ENCODE measurements at places on chromosomes 6 and 20.

- no peak for DNase-seq
These were observed 499.9 kb downstream of the TFAP2A start for GRCh38 chr6:9914951-9915350.

DNA sequence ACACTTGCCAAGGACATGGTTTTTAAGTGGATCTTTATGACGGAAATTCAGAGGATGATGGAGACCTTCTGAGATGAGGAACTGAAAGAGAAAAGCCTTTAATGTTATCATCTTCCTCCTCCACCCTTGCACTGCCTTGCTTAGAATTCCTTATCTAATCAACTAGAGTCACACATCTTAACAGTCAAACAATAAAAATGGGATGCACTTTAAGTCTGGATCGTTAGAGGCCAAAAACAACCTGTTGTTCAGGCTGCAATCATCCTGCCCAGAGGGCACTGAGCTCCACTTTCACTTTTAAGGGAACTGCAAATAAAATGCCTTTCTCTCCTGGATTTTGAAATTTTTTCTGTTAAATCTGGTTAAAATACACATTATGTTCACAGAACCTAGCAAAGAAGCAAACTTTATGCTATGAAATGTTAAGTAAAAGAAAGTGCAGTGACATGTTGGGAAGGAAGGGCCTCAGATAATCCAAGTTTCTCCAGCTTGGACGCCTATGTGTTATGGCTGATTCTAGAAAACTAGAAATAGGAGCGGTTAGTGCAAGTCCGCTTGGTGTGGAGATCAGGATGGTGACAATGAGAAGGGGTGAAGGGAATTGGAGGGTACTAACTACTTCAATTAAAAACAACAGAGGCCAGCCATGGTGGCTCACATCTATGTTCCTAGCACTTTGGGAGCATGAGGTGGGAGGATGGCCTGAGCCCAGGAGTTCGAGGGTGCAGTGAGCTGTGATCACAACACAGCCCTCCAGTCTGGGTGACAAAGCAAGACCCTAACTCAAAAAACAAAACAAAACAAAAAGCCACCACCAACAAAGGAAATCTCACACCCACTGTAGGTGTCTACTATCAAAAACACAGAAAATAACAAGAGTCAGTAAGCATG is 66.4 kb upstream of the KIF13A start:
- DNase-seq = no peak

GRCh38 chr20:58956078-58956477 is 25.0 kb upstream of the NELFCD start:
- DNase-seq = no peak

- no peak for DNase-seq
These were observed 110.6 kb downstream of the MAP7 start for GRCh38 chr6:136439514-136440190.

- DNase-seq = no peak
These were observed 316.2 kb downstream of the DHX35 start for GRCh38 chr20:39278230-39278788.

GRCh38 chr20:62143957-62144825 is 622 bp downstream of the SS18L1 start:
- peak; percentile 95 for DNase-seq

- DNase-seq = no peak
These were observed 1.2 kb downstream of the SAYSD1 start for GRCh38 chr6:39113788-39114187.

GRCh38 chr6:12047304-12047703 is 35.2 kb downstream of the HIVEP1 start:
- DNase-seq = no peak

GRCh38 chr6:46350714-46351113 is 140.5 kb downstream of the RCAN2 start:
- no peak for DNase-seq
